ENCODE measurements at places on chromosomes 1 and 21.

GRCh38 chr1:203127666-203128430, at the start of gene ADORA1:
Gene ADORA1 (plus strand): TSS chr1:203127726. CDS start chr1:203128842, 1,116 bp downstream.
- DNase-seq, result no peak

DNA sequence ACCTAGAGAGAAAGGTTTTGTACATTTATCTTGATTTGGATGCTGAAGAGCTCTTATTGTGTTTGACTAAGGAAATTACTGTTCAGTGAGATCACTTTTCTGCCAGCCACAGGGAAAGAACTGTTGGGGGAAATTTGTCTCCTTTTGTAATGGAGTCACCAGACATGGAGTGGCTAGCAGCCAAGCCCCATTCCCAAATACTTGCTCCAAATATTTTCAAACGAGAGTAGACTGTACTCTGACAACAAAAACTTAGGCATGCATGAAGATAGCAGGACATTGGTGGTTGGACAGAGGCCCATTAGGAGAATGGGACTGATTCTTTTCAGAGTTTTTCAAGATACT, 21.1 kb downstream of the IPO9 start:
- no peak for DNase-seq

DNA sequence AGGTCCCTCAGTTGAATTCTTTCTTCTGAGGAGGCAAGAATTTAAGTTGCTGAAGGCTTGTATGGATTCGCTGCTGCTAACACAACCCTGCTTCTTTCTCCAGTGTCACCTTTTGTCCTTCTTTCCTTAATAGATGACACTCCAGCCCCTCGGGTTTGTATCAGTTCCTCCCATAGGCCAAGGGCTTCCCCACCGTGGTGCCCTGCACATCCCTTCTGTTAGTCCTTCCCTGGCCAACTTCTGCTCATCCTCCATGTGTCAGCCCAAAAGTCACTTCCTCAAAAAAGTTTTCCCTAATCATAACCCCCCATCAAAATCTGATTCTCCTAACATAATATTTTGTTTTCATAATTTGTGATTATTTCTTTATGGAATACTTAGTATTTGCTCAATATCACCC, 190.4 kb downstream of the RHOU start:
- DNase-seq, result no peak

DNA sequence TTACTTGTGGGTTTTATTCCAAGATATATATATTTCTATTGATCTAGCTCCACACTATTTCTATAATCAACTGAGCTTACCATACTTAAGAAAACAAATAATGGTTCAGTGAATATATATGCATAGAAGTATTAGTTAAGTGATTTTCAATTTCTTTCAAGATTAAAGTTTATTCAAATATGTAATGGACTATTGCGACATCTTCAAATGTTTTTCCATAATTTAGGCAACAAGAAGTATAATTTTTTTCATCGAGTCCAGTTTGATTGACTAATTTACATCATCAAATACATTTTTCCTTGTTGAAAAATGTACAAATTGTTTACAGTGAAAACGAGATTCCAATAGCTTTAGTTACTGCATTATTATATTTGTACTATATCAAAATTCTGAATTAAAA, 528.6 kb downstream of the PTPRC start:
- no peak for DNase-seq

GRCh38 chr1:196609370-196609737, 1.1 kb upstream of the KCNT2 start:
- DNase-seq, result no peak

GRCh38 chr1:66542314-66542713, 8.4 kb downstream of the SGIP1 start:
- DNase-seq, result no peak

- DNase-seq, result no peak
Observed at GRCh38 chr1:55378582-55378981, 163.4 kb upstream of the USP24 start.

DNA sequence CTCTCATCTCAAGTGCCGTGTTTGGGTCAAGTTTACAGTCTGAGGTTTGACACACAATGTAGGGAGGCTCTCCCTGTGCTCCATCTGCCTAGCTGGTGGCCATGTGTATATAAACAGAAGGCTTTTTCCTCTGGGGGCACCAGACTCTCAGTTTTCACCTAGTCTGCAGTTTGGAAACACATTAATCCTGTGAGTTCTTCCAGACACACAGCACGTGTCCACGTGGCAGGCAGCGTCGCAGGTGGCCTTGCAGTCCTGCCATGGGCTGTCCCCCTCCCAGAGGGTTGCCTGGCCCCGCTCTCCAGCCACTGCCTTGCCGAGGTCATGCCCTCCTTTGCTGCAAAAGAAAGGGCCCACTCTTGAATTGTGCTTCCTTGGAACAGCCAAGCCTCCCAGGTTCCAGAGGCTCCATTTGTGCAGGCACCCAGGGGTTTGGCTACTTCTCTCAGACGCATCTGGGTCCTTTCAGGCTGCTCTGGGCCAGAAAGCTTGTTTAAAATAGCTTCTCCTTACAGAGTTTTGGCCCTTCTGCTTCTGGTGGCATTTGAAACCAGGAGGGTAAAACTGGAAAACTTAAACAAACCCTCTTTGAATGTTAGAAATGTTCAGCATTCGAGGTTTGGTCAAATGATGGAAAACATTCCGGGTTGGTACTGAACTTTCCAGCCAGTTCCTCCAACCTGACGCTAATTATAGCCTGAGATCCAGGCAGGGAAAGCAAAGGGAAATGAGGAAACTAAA, 4.4 kb upstream of the RUNX1 start:
- no peak for DNase-seq

DNA sequence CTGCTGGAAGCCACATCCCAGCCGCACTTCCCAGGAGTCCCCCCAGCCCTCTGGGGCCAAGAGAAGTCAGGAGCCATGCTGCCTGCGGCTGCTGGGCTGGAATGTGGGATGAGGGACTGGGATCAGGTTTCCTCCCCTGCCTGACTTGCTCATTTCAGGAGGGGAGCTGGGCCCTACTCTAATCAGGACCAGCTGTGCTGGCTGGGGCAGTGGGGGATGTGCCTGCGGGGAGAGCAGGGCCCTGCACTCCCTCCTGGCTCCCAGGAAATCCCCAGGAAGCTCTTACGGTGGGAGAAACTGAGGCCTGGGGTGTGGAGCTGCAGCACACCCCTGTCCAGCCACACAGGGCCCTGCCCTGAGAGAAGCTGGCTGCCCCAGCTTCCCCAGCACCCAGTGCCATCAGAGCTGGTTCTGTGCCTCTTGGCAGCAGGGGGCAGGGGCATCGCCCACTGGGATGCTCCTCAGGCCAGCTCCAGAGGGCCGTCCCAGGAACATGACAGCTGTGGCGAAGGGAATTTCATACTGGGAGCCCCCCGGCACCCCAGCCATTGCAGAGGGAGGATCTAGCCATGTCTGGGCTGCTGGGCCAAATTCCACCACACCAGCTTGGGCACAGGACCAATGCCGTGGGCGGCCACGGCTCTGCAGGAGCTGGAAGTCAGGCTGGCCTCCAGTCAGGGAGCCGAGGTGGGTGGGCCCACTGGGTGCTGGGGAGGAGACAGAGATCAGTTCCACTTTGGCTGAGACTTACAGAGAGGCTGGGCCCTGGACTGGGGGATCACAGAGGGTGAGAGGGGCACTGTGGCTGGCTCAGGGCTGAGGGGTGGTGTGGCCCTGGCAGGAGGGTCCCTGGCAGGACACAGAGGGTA, 21.3 kb upstream of the PRSS38 start:
- no peak for DNase-seq

DNA sequence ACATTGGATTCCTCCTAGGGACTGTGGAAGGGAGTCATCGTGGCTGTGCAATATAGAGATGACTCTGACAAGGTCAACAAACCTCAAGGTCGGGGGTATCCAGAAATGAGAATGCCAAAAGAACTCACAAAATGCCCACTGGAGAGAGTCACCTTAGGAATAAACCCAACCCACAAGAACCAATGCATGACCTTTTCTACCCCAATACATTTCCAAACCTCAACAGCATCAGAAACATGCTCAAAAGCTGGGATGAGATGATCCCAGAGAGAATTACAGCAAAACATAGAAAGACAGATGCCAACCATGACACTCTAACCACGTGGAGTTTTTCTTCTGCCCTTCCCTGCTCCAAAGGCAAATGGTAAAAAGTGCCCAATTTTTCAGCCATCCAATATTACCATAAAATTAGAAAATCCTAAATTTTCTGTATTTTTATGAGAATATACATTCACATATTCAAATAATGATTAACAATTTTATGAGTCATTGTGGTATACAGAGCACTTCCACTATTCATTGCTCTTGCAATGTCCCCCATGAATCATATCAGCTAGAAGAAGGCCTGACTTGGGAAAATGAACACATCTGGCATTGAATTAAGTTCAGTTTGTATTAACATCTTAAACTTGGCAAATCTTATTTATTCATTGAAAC, 88.2 kb upstream of the PALMD start:
- DNase-seq, result no peak

DNA sequence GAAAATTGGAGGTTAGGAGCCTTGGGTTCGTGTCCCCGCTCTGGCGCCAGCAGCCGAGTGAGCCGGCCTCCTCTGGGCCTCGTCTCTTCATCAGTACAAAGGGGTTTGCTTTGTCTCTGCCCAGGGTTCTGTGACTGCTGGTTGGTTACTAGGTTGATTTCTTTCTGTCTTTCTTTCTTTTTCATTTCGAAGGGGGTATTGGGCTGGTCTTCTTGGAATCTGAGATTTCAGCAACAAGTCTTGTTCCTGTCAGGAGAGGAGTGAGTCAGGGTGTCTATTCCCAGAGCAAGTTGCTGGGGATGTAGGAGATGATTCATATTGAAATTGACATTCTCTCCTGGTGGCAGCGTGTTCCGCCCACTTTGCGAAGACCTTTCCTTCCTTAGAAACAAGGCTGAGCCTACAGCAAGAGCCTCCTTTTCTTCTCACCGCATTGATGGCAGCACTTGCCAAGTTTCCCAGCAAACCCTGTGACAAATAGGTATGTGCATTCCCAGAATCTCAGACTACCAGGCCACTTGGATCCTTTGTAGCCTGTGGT, 79.2 kb downstream of the MAN1C1 start:
- DNase-seq, result no peak

- DNase-seq, result no peak
Observed at GRCh38 chr1:112714313-112715263, 544 bp downstream of the PPM1J start.

GRCh38 chr1:50491142-50491541, 67.9 kb upstream of the DMRTA2 start:
- DNase-seq, result no peak

DNA sequence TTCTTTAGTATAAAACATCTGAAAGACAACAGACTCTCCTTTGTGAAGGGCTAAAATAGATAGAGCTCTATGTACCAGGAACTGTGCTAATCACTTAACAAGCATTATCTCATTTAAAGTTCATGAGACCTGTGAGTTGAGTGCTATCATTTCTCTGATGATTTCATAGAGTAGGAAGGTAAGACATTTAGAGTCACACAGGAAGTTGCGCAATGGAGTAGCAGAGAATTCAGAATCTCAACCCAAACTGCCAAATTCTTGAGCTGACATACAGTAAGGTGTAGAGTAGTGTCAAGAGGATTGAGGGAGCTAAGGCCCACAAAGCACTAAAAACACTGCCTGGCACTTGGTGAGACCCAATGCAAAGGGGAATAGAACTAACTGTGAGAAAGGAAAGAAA, 384.3 kb downstream of the NTNG1 start:
- no peak for DNase-seq

DNA sequence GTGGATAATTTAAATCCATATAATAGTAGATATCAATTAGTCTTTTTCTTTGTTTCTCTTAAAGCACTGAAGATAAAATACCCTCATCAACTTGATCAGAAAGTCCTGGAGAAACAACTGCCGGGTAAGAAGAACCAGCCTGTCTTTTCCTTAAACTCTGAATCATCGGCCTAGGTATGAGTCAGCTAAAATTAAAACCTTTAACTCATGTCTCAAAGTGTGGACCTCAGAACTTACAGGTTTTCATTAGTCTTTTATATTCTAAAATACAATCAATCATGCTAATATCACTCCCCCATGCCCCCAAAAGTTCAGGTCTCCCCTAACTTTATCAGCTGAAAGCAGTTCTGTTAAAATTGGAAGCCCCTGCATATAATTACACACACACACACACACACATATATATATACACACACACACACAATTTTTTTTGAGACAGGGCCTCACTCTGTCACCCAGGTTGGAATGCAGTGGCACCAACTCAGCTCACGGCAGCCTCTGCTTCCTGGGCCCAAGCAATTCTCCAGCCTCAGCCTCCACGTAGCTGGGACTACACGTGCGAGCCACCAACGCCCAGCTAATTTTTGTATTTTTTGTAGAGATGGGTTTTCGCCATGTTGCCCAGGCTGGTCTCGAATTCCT, 61.3 kb downstream of the B3GALNT2 start:
- DNase-seq, result no peak

GRCh38 chr1:3206696-3207095, 137.7 kb downstream of the PRDM16 start:
- DNase-seq, result no peak

- DNase-seq, result no peak
Observed at GRCh38 chr21:46598581-46599572, 6.0 kb downstream of the S100B start.

- DNase-seq, result no peak
Observed at GRCh38 chr1:33259879-33260278, 3.6 kb downstream of the ZNF362 start.

GRCh38 chr1:229567109-229567868, 8.8 kb upstream of the ABCB10 start:
- no peak for DNase-seq

DNA sequence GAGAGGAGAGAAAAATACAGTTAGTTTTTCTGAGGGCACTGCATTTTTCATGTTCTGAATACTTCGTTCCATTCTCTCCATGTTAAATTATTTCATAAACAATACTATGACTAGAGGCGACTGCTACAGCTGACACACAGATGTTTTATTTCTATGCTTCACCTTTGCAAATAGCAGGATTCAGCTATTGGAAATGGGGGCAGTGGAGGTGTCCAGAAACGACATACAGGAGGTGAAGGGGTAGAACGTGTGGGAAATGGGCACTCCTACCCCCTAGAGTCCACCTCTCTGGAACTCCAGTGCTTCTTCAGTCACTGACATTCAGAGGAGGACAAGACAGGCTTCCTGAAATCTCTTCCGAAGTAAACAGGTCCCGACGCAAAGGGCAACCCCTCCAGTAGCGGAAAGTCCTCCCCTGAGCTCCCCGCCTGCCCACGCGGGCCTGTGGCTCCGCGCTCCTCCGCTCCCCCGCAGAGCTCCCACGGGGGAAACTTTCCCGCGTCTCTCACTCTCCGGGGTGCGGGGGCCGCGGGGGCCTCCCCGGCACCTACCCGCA, 480 bp downstream of the DPYD start:
- DNase-seq, result no peak

DNA sequence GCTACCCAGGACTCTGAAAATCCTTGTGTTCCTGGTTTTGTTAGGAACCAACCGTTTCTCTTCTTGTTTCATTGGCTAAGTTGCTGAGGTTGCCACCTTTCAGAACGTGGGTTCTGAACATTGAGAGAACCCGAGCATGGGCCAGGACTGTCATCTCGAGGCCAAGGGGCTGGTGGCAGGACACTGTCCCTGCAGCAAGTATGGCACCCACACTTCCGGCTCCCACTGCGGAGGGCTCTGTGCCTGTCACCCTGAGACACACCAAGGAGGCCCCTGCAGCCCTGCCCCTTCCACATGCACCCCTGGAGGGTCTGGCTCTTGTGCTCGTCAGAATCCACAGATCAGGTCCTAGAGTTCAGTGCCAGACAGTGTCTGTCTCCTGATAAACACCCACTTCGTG, 39.1 kb upstream of the LRRC3 start:
- no peak for DNase-seq

- DNase-seq, result no peak
Observed at GRCh38 chr21:27796106-27796505, 829.2 kb upstream of the ADAMTS5 start.

GRCh38 chr1:57848406-57848805, 424.5 kb upstream of the DAB1 start:
- DNase-seq, result no peak

GRCh38 chr1:241593186-241593585, 47.0 kb downstream of the CHML start:
- DNase-seq, result no peak
